ENCODE measurements at places on chromosomes 1 and 21.

GRCh38 chr1:159448181-159448580, 8.7 kb downstream of the OR10J1 start:
- no peaks in the 10 kb centered on the region for H3K27me3 ChIP-seq
- H3K36me3 ChIP-seq, result no peaks in the 10 kb centered on the region
- H3K4me3 ChIP-seq, result no peak overlapping the region
- no peaks in the 10 kb centered on the region for H3K4me1 ChIP-seq
- no peak overlapping the region for H3K27ac ChIP-seq

- H3K27me3 ChIP-seq, result no peaks in the 10 kb centered on the region
- DNase-seq, result no peak
- no peaks in the 10 kb centered on the region for H3K36me3 ChIP-seq
- no peak overlapping the region for H3K27ac ChIP-seq
Observed at GRCh38 chr1:9778905-9779304, 44.9 kb downstream of the CLSTN1 start.

DNA sequence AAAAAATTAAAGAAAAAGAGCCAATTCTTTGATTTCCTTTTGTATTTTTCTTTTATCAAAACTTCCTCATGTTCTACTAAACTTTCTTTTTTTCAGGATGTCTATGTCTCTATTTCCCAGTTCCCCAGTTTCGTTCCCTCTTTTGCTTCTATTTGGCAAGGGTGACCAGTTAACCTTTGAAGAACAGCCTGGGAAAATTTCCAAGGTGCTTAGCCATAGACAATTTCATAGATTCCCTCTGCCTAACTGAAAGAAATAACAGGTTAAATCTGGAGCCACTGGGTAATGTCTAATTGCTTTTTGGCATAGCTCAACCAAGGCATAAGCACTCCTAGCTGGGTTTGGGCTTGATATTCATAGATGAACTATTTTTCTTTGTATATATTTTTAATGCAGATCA, 272.3 kb downstream of the ADGRL2 start:
- no peaks in the 10 kb centered on the region for H3K4me1 ChIP-seq
- no peaks in the 10 kb centered on the region for H3K27me3 ChIP-seq
- no peak for DNase-seq
- H3K27ac ChIP-seq, result no peak overlapping the region
- no peak overlapping the region for H3K4me3 ChIP-seq
- H3K36me3 ChIP-seq, result no peaks in the 10 kb centered on the region

DNA sequence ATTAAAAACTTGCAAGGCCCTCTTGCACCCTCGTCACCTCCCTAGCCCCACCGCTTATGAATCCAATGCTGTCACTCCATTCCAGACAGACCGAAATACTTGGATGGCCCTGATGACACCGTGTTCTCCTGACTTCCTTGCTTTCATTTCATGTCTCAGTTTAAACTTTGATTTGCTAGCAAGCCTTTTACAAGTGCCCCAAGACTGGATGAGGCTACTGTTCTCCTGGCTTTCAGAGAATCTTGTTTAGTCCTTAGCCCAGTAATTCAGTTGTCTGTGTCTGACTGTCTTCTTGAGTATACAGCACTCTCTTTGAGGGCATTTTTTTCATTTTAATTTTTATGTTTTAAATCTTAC, 824 bp upstream of the IFI44L start:
- no peak overlapping the region for H3K27ac ChIP-seq
- DNase-seq, result no peak
- no peaks in the 10 kb centered on the region for H3K36me3 ChIP-seq
- no peaks in the 10 kb centered on the region for H3K27me3 ChIP-seq

GRCh38 chr1:47918257-47918867, 78.8 kb downstream of the TRABD2B start:
- H3K27ac ChIP-seq, result no peak overlapping the region
- DNase-seq, result no peak
- no peaks in the 10 kb centered on the region for H3K36me3 ChIP-seq
- no peaks in the 10 kb centered on the region for H3K27me3 ChIP-seq

- no peaks in the 10 kb centered on the region for H3K4me1 ChIP-seq
- H3K27me3 ChIP-seq, result no peaks in the 10 kb centered on the region
- no peak for DNase-seq
- no peaks in the 10 kb centered on the region for H3K36me3 ChIP-seq
- no peak overlapping the region for H3K4me3 ChIP-seq
Observed at GRCh38 chr21:18318156-18318555, 73.5 kb downstream of the CHODL start.

GRCh38 chr1:43858324-43858723, 75.3 kb upstream of the ARTN start:
- H3K4me1 ChIP-seq, result peaks cover 39% of the 10 kb centered on the region
- H3K27ac ChIP-seq, result peak overlapping the region; percentile 61
- H3K4me3 ChIP-seq, result no peak overlapping the region
- no peaks in the 10 kb centered on the region for H3K36me3 ChIP-seq
- peak; percentile 99 for DNase-seq
- no peaks in the 10 kb centered on the region for H3K27me3 ChIP-seq

DNA sequence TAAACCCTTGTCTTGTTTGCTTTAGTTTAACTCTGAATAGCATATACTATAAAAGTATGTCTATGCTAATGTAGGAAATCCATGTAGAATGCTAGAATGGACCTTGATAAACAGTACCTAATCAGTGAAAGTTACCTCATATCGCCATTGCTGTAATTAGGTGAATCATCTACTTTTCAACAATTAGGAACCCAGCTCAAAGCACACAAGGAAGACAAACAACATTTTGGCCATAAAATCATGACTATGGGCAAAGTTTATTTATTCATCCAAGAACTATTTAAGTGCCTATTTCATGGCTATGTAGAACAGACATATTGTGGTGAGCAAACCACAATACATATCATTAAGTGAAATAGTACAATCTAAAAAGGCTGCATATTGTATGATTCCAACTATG, 1043.2 kb downstream of the BRINP3 start:
- no peak for DNase-seq
- no peaks in the 10 kb centered on the region for H3K27me3 ChIP-seq
- H3K4me1 ChIP-seq, result no peaks in the 10 kb centered on the region
- H3K4me3 ChIP-seq, result no peak overlapping the region

DNA sequence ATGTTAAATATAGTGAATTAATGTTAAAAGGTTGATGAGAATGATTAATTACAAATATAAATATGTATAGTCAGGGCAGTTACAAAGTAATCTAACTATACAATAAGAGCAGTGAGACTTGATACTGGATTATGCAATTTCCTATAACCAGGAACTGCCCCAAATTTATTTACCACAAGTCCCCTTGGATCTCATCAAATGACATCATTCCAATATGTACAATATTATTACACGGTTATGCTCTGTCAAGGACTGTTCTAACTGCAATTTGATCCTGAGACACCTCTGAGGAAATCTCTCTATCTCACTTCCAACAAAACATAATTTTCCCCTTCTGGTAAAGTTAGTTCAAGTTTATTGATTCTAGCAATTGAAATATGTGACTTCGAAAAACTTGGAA, 917.6 kb downstream of the NCAM2 start:
- H3K4me1 ChIP-seq, result no peaks in the 10 kb centered on the region
- no peak overlapping the region for H3K4me3 ChIP-seq
- H3K36me3 ChIP-seq, result no peaks in the 10 kb centered on the region
- H3K27me3 ChIP-seq, result no peaks in the 10 kb centered on the region
- DNase-seq, result no peak
- H3K27ac ChIP-seq, result no peak overlapping the region

DNA sequence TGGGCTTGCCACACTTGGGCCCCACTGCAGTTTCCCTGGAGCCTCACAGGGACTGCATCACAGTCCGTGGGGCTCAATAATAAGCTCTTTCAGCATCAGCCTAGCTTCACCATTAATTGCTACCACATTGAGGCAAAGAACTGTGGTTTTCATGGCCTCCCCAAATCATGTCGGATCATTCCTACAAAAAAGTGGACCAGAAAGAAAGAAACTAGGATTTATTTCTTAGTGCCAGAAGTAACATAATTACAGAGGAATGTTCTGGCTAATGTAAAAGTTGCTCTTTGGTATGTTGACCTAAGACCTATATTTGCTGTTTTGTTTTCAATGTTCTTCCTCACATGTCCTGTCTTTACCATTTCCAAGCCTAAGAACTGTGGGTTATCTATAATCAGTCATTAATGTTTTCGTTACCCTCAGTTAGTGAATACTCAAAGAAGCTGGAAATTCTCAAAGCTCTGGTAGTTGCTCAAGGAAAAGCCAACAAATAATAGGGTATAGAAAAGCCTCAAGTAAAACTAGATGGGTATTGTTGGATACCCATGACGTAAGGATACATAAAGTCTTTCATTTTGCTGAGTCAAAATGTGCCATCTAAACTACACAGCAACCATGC, 173.9 kb downstream of the LTN1 start:
- H3K4me3 ChIP-seq, result no peak overlapping the region
- no peak overlapping the region for H3K27ac ChIP-seq
- H3K27me3 ChIP-seq, result no peaks in the 10 kb centered on the region
- no peak for DNase-seq
- H3K36me3 ChIP-seq, result no peaks in the 10 kb centered on the region

DNA sequence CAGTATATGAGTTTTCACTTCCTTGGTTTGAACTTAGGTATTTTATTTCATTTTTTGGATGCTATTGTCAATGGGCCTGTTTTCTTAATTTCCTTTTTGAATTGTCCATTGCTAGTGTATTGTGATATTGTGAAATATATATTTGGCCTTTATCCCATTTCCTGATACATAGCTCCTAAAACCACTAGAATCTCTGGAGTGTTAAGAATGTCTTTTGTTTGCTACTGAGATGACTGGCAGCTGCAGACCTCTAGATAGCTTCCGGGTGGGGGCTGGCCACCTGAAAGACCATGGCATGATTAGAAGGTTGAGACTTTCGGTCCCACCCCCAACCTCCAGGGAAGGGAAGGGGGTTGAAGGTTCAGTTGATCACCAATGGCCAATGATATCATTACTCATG, 245.4 kb downstream of the KCNJ6 start:
- H3K4me3 ChIP-seq, result no peak overlapping the region
- no peaks in the 10 kb centered on the region for H3K36me3 ChIP-seq
- peak; percentile 63 for DNase-seq
- no peaks in the 10 kb centered on the region for H3K27me3 ChIP-seq

DNA sequence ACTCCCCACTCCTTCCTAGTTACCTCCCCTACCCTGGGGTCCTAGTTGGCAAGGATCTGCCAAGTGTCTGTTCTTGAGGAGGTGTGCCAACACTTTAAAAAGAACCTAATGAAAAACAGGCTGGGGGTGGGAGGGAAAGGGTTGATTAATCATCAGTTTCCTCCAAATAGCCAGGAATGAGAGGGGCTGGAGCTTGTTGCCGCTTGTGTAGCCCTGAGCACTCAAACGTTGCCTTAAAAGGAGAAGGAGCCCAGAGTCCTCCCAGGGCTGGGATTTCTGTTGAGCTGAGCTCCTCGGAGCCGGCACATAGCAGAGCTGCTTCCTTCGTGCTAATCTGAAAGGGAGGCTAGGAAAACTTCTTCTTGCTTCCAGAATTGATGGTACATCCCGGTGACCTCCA, 15.9 kb downstream of the SHISA4 start:
- H3K27ac ChIP-seq, result no peak overlapping the region
- H3K4me3 ChIP-seq, result no peak overlapping the region
- DNase-seq, result no peak
- H3K36me3 ChIP-seq, result no peaks in the 10 kb centered on the region
- no peaks in the 10 kb centered on the region for H3K27me3 ChIP-seq
- no peaks in the 10 kb centered on the region for H3K4me1 ChIP-seq

- H3K4me3 ChIP-seq, result no peak overlapping the region
- no peak for DNase-seq
- no peaks in the 10 kb centered on the region for H3K36me3 ChIP-seq
Observed at GRCh38 chr1:68221980-68222373, 10.3 kb downstream of the WLS start.

GRCh38 chr1:199220031-199220430, 581.2 kb downstream of the PTPRC start:
- DNase-seq, result no peak
- H3K36me3 ChIP-seq, result no peaks in the 10 kb centered on the region
- no peak overlapping the region for H3K27ac ChIP-seq
- H3K4me1 ChIP-seq, result no peaks in the 10 kb centered on the region

GRCh38 chr1:55720261-55720660, 505.1 kb upstream of the USP24 start:
- peaks cover 50% of the 10 kb centered on the region for H3K4me1 ChIP-seq
- H3K36me3 ChIP-seq, result no peaks in the 10 kb centered on the region
- H3K27ac ChIP-seq, result peak overlapping the region; percentile 92
- no peak overlapping the region for H3K4me3 ChIP-seq
- no peak for DNase-seq

- no peaks in the 10 kb centered on the region for H3K27me3 ChIP-seq
- no peaks in the 10 kb centered on the region for H3K36me3 ChIP-seq
- no peak for DNase-seq
Observed at GRCh38 chr1:218123968-218124367, 161.1 kb upstream of the RRP15 start.

GRCh38 chr1:25066731-25067517, 136.8 kb upstream of the RUNX3 start:
- H3K36me3 ChIP-seq, result no peaks in the 10 kb centered on the region
- no peak overlapping the region for H3K27ac ChIP-seq
- no peak for DNase-seq
- H3K27me3 ChIP-seq, result no peaks in the 10 kb centered on the region
- H3K4me1 ChIP-seq, result no peaks in the 10 kb centered on the region

DNA sequence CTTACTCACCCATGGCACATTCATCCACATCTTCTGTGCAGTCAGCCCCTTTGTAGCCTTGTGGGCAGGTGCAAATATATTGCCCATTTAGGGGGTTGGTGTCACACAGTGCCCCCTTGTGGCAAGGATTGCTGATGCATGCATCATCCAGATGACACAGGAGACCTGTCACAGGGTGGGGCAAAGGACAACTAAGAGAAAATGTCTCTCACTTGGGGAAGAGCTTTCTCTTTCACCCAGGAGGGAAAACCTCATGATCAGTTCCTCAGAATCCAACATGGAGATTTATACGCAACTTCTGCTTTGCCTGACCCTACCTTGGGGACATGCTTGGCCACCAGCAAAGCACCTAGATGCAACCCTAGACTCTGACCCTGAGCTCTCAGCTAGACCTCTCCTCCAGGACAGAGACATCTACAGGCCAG, 71.8 kb upstream of the ADAM30 start:
- peak overlapping the region; percentile 31 for H3K27ac ChIP-seq
- peaks cover 14% of the 10 kb centered on the region for H3K4me1 ChIP-seq
- H3K36me3 ChIP-seq, result peaks cover 48% of the 10 kb centered on the region
- DNase-seq, result peak; percentile 59
- no peak overlapping the region for H3K4me3 ChIP-seq

DNA sequence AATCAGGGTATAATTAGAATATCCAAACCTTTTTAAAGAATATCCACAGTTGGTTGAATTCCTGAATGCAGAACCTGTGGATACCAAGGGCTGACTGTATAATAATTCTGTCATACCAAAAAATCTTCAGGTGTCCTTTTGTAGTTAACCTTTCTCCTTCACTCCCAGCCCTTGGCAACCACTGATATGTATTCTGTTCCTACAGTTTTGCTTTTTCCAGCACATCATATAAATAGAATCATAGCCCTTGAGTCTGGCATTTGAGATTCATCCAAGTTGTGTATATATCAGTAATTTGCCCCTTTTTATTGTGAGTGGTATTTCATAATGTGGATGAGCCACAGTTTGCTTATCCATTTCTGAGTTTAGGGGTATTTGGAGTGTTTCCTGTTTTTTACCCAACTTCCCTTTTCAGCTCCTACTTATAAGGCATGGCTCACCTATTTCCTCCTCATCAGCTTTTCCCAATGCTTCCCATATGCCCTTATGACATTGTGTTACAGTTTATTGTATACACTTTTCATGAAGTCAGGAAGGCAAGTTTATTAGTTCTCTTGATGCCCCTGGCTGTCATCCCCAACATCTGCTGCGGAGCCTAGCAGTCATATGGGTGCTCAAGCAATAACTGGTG, 35.0 kb upstream of the AGO1 start:
- H3K4me3 ChIP-seq, result no peak overlapping the region
- no peak for DNase-seq
- no peak overlapping the region for H3K27ac ChIP-seq
- no peaks in the 10 kb centered on the region for H3K27me3 ChIP-seq
- no peaks in the 10 kb centered on the region for H3K4me1 ChIP-seq
